ENCODE measurements at places on chromosomes 2 and 18.
A peak's percentile ranks its signal among the peaks of the same experiment; 100 is the strongest.

DNA sequence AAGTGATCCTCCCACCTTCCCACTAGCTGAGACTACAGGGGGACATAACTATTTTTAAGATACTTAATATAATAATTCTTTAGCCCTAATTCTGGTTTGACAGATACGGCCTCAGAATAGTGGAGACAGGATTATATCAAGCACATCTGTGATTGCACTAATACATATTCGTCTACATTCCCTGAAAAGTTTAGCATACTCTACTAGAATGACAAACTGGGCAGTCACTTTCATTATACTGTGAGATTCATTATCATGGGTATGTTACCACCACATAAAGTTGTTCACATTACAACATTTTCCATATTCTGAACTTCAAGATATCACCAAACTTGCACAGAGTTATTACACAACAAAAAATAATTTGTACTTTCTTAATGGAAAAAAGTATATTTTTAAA lies 11.0 kb downstream of the FAM210A start:
- no peak for DNase-seq

GRCh38 chr2:162890690-162891311 lies 52.2 kb upstream of the KCNH7 start:
- DNase-seq: peak; percentile 75

DNA sequence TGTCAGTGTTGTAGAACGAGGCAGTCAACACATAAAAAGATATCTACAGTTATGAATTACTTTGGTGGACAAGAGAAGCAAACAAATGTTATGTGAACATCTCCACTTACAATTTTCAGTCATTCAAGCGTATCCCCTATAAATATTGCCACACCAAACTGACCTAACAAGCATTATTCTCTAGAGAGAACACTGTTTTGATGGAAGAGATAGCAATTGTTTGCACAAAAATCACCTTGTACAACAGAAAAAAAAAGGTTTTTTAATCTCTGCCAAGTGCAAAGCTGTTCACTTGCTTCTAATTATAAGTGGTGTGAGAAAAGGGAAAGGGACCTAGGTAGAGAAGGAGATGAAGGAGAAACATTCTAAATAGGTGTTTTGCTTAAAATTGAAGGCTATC lies 33.8 kb downstream of the PID1 start:
- DNase-seq: no peak

GRCh38 chr2:73699437-73699836 lies 37.7 kb downstream of the TPRKB start:
- no peak for DNase-seq

GRCh38 chr2:162581959-162582798 lies 238.2 kb downstream of the GCA start:
- DNase-seq: peak; percentile 60

DNA sequence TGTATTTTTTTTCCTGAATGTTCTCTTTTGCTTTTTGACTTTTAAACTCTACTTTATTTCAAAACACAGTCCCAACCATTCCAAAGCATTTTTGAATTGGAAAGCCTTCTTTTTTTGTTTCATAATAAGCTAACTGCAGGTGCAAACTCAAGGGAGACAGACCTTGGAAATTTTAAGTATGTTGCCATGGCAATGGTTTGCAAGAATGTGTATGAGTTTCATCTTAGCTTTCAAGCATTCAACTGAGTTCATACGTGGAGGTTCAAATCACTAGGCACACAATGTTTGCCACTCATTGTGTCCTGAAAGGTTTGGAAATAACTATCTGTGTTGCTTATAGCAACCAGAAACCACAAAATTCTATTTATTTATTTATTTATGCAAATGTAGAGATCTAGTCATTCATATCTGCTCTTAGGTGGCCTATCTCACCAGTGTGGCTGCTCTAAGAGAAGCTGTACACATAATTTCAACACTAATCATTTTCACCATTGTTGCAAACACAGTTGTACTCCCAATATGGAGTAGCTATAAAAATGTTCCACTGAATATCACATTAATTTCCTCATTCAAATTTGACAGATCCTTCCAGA lies 805.7 kb upstream of the FSHR start:
- no peak for DNase-seq

DNA sequence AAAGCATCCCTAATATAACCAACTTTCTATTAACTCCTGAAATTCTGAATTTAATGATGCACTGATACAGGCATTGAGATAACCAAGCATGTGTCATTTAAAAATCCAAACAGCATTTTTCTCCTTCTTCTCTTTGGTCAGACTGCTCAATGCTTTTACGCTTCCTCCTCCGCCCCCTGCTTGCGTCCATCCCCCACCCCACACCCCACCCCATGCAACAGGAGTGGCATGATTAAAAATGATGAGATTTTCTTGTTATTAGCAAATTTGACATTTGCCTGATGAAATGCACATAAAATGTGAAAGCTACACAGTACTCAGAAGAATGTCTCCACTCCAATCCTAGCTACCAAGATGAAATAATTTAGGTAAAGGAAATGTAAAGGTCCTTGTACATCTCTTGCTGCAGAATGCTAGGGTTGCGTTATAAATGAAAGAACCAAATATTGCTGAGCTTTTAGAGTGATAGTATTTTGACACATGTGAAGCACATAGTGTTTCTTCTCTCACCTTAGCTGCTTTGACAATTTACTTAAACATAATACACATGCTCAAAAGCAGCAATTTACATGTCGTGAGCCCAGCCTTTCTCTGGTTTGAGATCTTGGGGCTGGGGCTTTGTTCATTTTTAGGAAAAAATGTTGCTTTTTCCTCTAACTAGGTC lies 263.8 kb downstream of the MEIS1 start:
- no peak for DNase-seq

- DNase-seq: no peak
Observed at GRCh38 chr2:240983996-240984498, 14.4 kb upstream of the SNED1 start.

Data from iris pigment epithelial cell (primary cell).